ENCODE measurements at places on chromosomes 4 and X.

GRCh38 chrX:39893417-39894338 lies 204.1 kb downstream of the BCOR start:
- no peak for DNase-seq

GRCh38 chrX:153468008-153468580 lies 2.3 kb downstream of the HAUS7 start:
- DNase-seq: no peak

DNA sequence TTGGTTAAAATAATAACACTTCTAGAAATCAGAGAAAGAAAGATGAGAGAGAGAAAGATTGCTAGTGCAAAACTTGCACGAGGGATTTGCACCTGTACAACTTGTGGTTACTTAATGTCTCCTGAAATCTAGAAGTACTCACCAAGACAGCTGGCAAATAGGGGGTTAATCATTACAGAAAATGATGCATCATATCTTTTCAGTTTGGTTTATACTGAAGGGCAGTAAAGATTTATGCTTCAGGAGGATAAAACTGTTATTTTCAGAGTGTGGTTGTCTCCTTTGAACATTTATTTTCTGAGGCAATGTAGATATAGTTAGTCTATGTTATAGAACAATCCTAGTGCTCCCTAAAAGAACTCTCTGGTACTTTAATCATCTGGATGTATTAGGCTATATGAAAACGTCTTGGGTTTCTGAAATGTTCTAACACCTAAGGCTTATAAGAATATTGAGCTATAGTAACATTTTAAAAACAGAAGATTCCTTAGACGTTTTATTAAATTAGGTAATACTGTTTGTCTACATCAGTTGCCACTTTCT lies 13.3 kb downstream of the ATOH1 start:
- no peak for DNase-seq

- no peak for DNase-seq
Observed at GRCh38 chr4:11623726-11624037, 195.0 kb upstream of the HS3ST1 start.

DNA sequence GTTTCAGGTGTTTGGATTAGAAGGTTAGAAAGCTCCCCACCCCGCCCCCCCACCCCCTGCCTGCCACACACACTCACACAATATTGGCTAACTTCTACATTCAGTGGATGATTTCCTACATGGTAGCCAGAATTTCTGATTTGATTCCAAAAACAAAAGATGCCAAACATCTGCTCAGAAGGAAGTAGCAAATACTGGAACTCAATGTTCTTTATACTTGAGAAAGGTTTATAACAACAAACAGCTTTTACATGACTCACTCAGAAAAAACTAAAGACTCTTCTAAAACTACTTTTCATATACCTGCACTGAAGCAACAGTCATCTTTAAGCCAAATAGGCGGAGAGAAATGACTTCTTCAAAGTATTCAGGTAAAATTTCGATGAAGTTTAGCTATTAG lies 750.5 kb upstream of the POU3F4 start:
- no peak for DNase-seq

- DNase-seq: no peak
Observed at GRCh38 chr4:16206848-16207247, 19.4 kb downstream of the TAPT1 start.

DNA sequence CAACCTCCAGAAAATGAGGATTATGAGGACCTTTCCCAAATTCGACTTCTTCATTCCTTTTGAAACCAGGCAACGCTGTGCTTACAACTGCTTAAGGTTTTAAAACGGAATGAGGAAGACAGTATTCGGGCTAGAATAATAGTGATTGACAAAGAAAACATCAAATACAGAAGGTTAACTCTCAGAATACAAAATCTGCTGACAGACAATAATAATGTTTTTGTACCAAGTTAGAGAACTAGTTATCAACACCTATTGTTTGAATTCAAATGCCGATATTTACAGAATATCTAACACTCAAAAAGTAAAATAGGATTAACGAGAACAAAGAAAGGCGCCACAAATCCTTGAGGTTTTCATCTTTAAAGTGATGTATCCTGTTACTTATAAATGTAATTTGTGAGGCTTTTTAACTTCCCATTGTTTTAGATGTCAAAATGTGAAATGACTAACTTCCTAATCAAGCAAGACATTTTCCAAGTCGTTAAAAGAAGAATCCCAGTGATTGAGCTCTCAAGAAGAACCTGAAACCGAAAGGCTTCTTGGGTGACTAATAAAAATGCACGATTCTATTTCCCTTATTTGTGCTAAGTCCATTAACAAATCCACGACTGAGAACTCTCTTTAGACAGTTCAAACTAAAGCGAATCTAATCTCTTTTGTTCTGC lies 118.3 kb downstream of the SORBS2 start:
- no peak for DNase-seq

DNA sequence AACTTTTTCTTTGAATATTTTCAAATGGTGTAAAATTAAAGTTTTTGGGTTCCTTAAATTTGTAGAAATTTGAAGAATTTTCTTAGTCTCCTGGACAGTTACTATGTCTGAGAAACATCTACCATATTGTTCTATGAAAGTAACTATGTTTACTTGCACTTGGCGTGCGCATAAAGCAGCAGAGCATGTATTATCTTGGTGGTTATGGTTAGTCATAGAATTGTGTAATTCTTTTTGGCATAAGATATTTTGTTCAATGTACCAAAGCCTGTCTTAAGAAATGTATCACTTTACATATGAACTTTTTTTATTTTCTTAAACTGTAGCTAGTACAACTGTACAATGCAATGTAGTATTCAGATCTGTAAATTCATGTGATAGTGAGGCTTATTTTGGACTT lies 49.2 kb downstream of the CDS1 start:
- DNase-seq: no peak

- DNase-seq: no peak
Observed at GRCh38 chrX:115592997-115593734, 32.2 kb downstream of the PLS3 start.

DNA sequence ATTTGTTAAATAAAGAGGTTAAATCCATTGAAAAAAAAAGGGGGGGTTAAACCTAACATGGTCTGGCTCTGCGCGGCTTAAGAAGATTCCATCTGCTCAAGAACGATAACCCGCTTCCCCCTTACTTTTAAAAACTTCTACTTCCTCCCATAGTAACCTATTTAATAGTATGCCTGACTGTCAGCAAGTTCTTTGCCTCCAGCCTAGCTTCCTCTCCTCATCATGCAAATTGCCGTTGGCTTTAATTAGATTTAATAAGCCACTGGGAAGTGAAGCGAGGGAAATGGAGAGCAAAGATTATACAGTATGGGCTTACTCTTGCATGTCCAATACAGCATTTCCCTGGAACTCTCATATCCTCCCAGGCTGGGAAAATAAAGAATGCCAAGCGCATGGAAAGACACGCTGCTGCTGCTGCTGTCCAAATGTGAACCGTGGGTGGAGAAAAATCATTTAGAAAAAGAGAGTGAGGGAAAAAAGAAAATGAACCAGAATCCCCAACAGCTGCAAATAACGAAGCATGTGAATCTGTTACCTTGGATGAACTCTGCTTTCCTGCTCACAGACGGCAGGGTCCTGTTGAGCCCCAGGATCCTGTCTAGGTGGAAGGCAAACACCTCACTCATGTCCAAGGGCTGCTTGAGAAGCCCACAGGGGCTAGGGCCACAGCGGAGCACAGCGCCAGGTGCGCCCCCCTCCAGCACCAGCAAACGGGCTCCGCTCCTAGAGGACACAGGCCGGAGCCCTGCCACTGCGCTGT lies 2.7 kb downstream of the GASK1B start:
- no peak for DNase-seq

GRCh38 chrX:66328950-66329596 lies 165.0 kb downstream of the HEPH start:
- no peak for DNase-seq

- DNase-seq: no peak
Observed at GRCh38 chr4:68592673-68593072, 16.6 kb upstream of the UGT2B17 start.

DNA sequence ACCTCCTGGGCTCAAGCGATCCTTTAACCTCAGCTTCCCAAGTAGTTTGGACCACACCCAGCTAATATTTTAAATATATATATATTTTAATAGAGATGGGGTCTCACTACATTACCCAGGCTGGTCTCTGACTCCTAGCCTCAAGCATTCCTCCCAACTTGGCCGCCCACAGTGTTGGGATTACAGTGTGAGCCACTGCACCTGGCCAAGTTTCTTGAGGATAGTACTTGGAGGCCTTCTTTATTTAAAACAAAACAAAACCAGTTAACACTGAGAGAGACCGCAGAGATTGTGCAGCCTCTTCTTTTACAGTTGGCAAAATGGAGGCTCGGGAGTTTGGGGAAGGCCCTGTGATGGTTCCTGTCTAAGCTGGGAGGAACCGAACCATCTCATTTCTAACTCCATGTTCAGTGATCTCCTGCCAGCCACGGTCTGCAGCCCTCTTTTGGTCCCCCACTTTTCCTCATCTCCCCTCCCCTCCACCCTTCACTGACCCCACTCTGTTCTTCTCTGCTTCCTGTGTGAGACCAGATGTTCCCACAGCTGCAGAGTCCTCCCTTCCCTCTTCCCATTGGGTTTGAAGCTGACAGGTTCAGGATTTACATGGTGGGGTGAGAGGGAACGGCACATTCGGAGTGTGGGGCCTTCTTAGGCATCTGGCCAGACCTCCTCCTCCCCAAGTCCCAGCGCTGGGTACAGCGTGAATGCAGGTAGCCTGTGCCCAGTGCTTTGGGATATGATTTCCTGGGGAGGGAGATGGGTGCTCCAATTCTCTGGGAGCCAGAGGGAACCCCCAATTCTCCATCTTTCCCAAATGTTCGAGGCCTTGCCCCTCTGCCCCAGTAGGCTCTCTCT lies 1.4 kb upstream of the SORCS2 start:
- no peak for DNase-seq

DNA sequence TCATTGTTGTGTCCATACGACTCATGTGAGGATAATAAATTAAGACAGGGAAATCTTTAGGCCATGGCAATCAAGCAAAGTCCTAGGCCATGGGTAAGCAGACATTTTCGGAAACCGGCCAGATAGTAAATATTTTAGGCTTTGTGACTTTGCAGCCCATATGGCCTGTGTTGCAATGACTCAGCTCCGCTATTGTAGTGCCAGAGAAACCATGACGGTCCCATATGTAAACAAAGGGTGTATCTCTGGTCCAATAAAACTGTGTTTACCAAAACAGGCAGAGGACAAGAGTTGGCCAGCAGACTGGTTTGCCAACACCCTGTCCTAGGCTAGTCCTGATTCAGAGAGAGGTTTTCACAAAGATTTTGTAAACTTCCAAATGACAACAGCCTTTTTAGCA lies 5.0 kb downstream of the FAM114A1 start:
- DNase-seq: no peak

GRCh38 chrX:84108584-84108983 lies 79.4 kb downstream of the RPS6KA6 start:
- DNase-seq: no peak

DNA sequence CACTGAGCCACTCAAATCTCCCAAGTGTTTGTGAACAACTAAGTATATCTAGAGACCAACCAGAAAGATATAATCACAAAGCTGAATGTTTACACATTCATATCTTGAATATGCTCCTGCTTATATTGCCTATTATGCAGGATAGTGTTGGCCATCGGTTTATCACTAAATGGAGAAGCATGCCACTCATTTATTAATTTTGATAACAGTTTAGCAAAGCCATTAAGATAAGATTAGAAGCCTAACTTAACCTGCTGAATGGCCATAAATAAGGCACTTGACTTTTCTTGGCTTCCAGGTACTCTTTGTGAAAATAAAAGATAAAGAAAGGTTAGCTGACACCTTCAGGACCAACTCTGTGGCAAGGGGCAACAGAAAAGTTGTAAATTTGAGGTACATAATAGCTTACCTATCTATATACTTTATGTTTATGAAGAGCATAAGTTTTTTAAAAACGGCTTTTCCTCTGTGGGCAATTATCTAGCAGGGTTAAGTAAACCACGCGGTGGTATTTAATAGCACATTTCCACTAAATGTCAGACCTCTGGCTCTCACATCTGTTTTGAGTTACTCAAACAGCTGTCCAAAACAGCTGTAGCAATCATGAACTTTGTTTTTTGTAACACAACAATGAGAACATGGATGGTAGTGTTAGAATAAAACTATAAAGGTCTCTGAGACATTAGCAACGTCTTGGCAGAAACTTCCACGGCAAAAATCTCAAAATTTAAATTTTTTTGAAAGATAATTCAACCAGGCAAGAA lies 58.8 kb upstream of the FTHL17 start:
- no peak for DNase-seq

- no peak for DNase-seq
Observed at GRCh38 chr4:91366554-91366953, 937.2 kb upstream of the GRID2 start.

DNA sequence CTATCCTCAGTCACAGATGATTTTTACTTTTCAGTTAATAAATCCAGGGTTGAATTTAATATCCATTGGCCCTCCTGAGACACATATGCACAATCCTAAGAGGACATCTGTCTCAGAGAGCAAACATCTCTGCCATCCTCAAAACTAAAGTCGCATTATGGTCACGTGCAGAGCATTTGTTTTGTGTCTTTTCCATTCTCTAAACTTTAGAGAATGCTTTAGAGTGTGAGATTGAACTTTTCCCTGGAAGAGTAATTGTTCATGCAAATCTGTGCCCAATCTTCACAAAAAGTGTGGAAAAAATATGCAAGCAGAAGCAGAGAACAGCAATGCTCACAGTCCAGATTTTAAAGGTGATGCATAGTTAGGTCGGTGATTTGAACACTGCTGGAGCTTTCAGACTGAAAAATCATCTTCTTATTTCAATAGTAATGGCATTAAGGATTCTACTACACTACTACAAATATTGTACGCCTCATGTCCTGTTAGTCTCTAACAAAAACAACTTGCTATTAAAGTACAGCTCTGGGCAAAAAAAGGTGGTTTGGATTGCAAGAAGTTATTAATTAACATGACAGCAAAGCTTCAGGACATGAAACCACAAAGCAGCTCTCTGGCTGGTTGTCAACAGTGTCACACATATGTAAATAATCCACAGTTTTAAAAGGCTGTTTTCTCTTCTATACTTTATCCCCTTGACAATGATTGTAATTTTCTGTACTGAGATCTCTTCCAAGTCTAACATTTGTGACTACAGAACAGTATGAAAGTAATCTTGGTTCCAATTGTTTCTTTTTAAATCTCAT lies 19.9 kb downstream of the DCHS2 start:
- no peak for DNase-seq

DNA sequence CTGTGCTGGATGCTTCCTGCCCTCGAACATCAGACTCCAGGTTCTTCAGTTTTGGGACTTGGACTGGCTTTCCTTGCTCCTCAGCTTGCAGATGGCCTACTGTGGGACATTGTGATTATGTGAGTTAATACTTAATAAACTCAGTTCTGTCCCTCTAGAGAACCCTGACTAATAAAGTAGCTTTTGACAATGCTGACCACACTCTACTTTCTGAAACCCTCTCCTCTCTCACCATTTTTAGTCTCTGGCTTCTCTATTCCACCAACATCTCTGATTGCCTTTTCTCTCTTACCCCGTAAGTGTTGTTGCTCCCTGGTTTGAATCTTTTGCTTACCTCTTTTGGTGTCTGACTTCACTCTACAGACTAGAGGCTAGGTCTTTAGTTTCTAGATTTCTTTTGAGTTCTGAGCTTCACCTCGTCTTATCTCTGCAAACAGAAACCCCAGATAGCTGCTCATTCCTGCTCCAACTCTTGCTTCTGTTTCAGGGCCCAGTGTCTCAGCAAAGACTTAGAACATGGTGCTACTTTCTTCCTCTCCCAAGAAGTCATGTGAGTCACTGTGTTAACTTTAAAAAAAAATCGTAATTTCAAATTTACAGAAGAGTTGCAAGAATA lies 11.4 kb downstream of the TMSB4X start:
- DNase-seq: no peak
